Stimulated activated CD8-positive, alpha-beta memory T cell treated with anti-CD3 and anti-CD28 coated beads, Interleukin-15, amount 100 ng/mL, for 48 hours (primary cell): ENCODE measurements at places on chromosomes 5 and 9.
A peak's percentile ranks its signal among the peaks of the same experiment; 100 is the strongest.

- DNase-seq, result no peak
These were observed 2.7 kb upstream of the PLGRKT start for GRCh38 chr9:5440426-5440825.

- DNase-seq, result peak; percentile 6
These were observed 103.4 kb downstream of the MED10 start for GRCh38 chr5:6274846-6275543.

DNA sequence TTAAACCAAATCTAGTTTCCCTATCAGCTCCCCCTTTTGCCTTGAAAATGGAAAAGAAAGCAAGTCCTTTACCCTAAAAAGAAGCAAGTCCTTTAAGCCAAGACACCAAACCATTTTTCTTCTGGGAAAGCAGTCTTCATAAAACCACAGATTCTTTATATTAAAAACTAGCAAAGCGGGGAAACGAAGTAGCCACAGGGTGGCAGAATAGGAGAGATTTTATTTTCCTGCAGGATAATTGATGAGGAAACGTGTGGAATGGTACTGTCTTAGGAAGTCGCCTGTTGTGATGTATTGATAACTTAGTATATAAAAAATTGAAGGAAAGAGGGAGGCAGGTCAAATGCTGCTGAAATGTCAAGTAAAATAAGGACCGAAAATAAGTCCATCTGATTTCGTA is 41.1 kb downstream of the ZNF883 start:
- no peak for DNase-seq

DNA sequence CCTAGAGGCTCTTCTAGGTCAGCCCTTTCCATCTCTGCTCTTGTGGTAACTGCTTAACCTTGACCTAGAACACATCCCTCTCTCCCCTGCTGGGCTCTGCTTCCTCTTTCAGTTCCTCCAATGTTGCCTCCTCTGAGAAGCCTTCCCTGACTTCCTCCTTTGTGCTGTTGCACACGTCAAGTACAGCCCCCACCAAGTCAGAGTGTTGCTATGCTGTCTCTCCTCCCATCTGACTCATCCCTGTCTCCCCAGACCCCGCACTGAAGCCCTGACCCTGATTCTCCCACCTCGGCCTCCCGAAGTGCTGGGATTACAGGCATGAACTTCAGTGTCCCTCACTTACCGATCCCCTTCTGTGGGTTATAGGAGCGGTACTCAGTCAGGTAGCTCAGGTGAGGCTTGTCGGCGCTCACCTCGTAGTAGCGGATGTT is 10.4 kb upstream of the TRIM14 start:
- DNase-seq, result no peak

DNA sequence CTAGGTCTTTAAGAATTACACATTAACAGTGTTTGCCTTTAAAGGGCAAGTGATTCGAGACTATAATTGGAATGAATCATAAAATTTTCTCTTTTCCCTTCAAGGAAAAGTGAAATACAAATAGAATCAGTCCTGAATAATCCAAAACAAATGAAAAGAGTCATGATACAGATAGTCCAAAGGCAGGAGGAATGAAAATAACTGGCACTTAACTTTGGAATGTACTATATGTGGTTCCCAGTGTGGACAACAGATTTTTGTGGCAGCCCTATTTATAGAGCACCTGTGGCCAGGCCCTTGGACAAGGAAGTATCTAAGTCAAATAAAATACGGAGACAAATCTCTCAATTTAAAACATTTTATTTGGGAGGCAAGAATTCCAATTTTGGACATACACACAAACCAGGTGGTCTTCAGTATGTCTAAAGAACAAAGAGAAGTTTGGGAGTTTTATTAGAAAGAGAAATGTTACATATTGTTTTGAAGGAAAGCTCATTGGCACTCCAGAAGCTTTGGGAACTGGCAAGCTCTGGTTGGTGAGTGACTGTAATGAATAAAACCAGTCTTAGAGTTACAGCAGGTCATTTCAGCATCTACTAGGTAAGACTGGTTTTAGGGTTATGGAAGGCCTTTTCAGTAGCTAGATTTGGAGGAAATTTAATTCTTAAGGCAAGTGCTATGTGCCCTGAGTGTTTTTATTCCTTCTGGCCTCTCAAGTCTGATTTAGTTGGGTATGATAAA is 116.0 kb upstream of the PAM start:
- DNase-seq, result no peak
